CD4-positive, alpha-beta T cell treated with Interleukin-10 for 1 hour (primary cell): ENCODE measurements at places on chromosomes 5 and 9.

- no peak for DNase-seq
These were observed 314.1 kb upstream of the KIF2A start for GRCh38 chr5:61991866-61992265.

- DNase-seq: no peak
These were observed 4.2 kb downstream of the SCGB3A2 start for GRCh38 chr5:147882586-147883313.

- no peak for DNase-seq
These were observed 22.3 kb upstream of the ARL15 start for GRCh38 chr5:54332720-54333119.

DNA sequence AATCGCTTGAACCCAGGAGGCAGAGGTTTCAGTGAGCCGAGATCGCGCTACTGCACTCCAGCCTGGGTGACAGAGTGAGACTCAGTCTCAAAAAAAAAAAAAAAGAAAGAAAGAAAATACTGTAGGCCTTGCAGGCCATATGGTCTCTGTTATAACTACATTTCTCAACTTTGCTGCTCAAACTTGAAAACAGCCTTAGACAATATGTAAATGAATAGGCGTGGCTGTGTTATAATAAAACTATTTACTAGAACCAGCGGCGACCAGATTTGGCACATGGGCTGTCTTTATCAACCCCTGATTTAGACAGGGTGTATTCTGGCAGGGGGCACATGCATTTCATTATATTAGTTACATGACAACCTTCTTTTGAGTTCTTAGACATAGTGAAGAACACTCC is 130.0 kb downstream of the C9orf152 start:
- DNase-seq: no peak

- no peak for DNase-seq
These were observed 233.2 kb upstream of the PRDM9 start for GRCh38 chr5:23274171-23274570.

DNA sequence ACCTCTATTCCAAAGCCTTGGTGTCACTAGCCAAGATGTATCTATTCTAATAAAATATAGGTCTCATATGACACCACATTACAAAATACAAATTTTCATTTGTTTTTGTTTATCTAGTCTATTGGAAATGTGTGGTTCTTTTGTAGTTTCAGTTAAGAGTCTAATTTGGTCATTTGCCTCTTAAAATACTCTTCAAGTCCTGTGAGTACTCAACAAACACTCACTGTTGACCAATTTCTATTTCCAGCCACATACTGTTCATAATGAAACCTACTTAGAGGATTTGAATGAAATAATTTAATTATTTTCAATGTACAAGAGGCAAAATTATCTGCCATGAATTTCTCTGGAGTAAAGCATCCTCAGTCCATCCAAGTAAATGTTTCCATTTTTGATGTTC is 40.6 kb downstream of the SLC1A3 start:
- DNase-seq: no peak

GRCh38 chr9:33263131-33264002 is 1.1 kb downstream of the BAG1 start:
- no peak for DNase-seq

GRCh38 chr5:41649659-41650058 is 139.3 kb upstream of the PLCXD3 start:
- DNase-seq: no peak

- DNase-seq: no peak
These were observed 3.8 kb upstream of the FAM120A start for GRCh38 chr9:93447655-93448054.
